ENCODE measurements at places on chromosomes 5 and 9.

GRCh38 chr5:172920995-172921394, 38.2 kb upstream of the RPL26L1 start:
- DNase-seq = no peak

GRCh38 chr5:141734501-141735229, 52.6 kb upstream of the ARAP3 start:
- DNase-seq = peak; percentile 23

GRCh38 chr9:120724757-120725400, 10.6 kb upstream of the MEGF9 start:
- no peak for DNase-seq

DNA sequence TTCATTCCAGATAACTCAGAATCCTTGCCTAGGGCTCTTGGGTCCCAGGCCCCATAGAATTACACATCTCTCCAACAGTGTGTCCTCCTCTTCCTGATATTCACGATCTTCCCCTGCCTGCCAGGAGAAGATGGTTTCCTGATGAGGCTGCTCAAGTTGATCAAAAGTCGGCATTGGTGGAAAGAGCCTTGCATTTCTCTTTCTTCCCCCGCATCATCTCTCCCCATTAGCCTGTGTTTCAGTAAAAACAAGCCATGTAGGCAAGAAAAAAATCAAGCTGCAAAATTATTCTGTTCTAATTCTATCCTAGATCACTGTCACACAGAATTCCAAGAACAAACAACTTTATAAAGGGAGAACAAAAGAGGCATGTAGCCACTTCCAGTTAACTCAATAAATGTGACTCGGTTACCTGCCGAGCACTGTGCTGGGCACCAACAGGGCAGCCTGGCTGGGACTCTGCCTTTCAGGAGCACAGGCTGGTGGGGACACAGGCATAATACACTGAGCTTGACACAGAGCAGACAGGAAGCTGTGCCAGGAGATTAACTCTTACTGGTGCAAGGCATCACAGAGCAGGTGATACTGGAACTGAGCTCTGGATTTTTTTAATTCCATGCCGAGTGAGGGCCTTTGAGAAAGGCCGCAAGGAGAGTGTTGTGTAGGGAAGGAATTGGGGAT, 25.6 kb downstream of the TMOD1 start:
- DNase-seq = no peak

- DNase-seq = no peak
These were observed 154.0 kb downstream of the FRMD3 start for GRCh38 chr9:83384214-83384613.
